ENCODE measurements at places on chromosomes 6 and 20.

DNA sequence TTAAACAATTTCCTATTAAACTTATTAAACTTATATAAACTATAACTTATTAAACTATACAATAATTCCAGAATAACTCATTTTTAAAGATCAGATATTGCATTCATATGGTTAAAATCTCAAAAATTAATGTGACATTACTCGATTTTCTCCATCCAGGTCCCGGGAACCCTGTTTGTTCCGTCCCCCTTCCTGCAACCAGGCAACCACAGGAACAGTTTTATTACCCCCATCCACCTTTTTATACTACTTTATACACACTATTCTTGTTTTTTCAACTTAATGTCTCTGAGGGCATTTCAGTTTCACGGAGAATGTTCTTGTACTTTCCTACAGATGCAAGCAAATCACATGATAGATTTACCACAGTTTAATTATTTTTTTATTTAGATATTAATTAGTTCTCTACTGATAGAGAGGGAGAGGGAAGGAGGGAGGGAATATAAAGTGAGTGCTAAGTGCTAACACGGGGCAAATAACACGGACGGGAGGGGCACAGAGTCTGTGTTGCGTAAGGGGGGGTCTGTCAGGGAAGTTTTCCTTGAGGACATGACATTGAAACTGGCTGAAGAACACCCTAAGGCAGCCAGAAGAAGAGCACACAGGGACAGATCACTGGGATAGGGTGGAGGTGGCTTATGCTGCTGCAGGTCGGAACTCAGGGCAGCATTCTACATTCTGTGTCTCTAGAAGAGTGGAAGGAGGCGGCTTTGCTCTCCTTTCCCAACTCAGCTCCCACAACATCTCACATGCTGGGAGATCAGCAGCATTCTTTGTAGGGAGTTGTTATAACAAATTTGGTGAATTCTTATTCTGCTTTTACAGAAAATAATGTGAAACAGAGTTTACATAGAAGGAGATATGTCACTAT lies 225.2 kb downstream of the FOXC1 start:
- no peak for DNase-seq

DNA sequence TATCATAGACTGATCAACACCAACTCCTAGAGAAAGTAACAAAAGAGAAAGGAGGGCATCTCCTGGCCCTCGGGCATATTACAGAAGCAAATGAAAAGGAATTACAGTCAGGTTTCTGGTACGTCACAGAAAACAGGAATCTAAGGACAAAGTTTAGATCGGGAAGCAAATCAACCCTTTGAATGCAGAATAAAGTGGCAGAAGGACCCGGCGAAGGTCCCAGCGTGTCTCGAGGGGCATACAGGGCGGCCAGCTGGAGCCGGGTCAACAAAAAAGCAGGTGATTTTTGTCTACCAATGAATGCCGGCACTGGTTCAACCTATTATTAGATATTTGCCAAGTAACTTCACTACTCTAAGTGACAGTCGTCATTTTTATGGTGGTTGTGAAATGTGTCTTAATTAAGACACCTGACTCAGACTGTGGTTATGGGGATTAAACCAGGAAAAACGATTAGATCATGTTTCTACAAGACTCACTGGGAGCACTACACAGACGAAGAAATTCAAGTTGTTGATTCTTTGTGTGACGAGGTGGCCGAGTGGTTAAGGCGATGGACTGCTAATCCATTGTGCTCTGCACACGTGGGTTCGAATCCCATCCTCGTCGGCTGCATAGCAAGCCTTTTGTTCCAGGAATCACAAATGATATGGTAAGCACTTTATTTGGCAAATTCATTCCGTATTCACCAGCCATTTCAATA lies 12.4 kb upstream of the ZSCAN9 start:
- no peak for DNase-seq

DNA sequence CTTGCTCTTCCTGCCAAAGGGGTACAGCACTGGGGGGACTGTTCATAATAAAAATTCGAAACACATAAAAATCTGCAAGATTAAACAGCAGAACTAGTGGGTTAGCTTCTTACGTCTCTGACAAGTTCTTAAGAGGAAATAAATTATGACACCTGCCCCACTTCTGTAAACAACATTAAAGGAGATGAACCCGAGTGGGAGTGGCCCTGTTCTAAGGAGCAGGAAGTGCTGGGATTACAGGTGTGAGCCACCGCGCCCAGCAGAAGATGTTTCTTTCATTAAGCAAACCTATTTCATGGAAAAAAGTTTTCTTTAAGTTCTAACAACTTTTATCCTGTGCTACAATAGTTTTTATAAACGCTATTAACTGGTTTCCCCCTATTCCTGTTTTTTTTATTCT lies 24.6 kb downstream of the USP45 start:
- no peak for DNase-seq

DNA sequence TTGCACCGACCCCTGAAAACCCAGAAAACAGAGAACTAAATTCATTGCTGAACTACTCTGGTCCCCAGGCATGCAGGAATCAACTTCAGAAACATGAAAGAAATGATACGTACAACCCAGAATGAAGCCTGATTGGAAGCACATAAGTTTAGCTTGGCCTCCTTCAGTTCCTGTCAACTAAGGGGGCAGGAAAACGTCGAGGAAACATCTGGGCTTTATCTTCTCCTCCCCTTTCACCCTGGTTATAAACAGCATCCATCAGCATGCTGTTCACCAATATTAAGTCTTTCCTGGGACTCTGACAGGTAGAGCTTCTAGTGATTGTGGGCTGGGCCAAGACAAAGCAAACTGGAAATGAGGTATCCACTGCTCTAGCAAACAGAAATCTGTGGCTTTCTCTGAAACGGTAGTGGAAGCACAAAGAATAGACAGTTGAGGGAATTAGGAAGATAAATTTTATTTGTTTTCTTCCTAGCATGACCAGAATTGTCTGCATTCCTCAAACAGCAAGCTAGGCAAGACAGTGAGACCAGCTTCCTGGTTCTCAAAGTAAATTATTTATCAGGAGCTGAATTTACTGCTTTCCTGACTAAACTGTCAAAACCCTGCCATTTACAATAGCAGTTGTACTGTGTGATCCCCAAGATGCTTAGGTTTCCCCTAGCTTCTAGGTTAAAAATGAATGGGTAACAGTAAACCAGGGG lies 134.4 kb downstream of the PTPRT start:
- DNase-seq, result no peak

DNA sequence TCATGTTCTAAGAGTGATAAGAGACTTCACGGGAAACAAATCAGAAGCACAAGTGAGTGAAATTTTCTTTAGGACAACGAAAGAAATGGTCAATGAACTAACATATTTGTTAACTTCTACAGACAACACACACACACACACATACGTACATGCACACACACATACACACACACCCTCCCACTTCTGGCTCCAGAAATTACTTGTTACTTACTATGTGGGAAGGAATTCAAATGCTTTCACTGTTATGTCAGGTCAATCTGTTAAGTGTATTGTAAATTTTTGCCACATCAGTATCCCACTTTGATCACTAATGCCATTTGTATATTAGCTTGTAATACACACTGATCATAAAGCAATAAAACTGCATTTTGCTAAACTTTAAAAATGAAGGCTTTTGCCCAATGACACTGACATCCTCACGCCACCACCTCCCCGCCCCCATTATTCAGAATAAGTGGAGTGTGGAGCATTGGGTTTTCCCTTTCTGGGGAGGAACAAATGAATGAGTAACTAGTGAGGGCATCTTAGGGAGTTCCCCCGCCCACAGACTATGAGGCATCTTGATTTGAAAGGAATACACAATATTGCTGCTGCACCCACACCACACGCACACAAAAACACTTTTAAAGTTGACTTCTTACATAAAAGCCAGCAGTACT lies 76.2 kb downstream of the ATXN1 start:
- peak; percentile 62 for DNase-seq

GRCh38 chr6:84688141-84688873 lies 76.1 kb downstream of the TBX18 start:
- no peak for DNase-seq

DNA sequence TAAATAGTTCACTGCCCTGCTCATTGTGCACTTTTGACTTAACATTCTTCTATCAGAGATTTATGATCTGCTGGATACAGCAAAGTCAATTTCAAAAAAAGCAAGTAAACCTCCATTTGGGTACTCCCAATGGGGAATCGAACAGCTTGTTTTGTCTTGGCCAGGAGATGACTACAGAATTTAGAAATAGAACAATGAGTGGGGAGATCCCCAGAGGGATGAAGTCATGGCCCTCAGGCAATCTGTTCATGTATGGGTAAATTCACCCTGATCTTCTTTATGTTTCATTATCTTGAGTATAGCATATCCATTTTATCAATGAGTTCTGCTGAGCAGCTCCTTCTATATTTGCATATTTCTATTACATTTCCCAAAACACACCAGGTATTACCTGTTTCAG lies 1681.9 kb downstream of the HACE1 start:
- no peak for DNase-seq

DNA sequence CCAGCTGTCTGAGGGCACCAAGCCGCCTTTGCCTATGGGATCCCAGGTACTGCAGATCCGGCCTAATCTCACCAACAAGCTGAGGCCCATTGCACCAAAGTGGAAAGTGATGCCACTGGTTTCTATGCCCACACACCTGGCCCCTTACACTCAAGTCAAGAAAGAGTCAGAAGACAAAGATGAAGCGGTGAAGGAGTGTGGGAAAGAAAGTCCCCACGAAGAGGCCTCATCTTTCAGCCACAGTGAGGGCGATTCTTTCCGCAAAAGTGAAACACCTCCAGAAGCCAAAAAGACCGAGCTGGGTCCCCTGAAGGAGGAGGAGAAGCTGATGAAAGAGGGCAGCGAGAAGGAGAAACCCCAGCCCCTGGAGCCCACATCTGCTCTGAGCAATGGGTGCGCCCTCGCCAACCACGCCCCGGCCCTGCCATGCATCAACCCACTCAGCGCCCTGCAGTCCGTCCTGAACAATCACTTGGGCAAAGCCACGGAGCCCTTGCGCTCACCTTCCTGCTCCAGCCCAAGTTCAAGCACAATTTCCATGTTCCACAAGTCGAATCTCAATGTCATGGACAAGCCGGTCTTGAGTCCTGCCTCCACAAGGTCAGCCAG lies 283.0 kb downstream of the TSHZ2 start:
- DNase-seq, result no peak

DNA sequence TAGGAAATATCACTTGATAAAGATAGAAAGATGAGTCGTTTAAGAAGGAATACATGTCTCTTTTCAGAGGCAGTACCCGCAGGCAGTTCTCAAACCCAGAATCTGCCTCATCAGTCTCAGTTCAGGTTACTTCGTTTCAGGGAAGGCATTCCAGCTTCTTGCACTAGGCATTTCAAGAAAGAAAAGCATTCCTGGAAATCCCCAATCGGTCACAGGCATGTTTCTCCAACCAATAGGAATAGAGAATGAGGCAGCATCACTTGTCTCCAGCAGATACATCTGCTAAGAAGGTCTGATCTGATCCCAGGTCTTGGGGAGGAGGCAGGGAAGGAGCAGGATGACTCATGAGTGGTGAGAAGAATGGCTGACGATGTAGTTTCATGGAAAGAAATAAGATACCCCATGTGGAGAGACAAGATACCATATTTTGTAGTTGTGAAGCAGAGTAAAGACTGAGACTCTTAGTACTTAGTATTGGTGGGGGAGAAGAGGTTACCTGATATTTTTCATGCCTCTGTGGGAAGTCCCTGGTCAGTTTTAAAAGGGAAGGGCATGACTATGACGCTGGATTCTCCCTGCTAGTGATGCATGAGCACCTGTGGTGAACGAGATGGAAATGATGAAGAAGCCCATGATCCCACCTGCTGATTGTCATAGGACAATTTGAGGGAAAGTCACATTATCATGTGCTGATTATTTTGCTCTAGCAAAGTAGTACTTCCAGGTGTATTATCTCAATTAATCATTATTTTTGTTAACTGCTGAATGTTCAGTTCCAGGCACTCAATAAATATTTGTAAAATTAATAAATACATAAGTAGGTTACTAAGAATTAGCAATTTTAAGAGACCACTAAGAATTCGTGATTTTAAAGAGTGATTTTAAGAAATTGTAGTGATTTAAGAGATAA lies 20.3 kb upstream of the HLA-DRB1 start:
- no peak for DNase-seq

GRCh38 chr6:31446481-31446880 lies 43.1 kb downstream of the MICA start:
- DNase-seq, result no peak

DNA sequence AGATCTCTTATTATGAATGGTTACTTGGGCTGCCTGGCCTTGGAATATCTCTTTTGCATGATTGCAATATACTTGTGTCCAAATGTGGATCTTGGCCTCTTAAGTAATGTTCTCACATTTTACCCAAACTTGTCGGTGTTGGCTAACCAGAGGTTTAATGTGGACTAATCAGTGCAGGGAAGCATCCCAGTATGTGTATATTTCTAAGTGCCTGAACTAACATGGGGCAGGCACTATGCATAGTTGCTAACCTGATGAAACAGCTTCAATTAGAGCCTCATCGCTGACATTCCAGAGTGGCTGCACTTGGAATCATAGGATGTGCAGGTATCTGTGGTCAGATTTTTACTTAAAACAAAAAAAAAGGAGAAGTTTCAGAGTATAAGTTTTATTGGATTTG lies 160.0 kb downstream of the PDE7B start:
- no peak for DNase-seq

DNA sequence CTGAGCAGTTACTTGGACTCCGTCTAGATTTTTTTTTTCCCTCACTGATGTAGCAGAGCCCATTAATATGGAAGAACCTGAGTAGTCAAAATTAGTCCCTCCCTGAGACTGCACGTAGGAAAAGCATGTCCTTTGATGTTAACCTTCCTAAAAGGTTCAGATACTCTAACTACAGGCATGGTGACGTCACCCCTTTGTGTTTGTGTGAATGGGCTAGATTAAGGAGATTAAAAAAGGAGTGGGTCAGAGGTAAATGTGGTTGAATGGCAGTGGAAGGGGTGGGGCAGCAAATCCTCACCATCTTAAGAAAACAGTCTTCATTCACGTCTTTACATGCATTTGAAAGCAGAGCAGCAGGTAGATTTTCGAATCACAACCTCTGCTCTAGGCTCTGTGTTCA lies 521.1 kb downstream of the TFAP2B start:
- DNase-seq, result no peak

GRCh38 chr20:4141291-4142240 lies 126.2 kb upstream of the RNF24 start:
- DNase-seq, result no peak

DNA sequence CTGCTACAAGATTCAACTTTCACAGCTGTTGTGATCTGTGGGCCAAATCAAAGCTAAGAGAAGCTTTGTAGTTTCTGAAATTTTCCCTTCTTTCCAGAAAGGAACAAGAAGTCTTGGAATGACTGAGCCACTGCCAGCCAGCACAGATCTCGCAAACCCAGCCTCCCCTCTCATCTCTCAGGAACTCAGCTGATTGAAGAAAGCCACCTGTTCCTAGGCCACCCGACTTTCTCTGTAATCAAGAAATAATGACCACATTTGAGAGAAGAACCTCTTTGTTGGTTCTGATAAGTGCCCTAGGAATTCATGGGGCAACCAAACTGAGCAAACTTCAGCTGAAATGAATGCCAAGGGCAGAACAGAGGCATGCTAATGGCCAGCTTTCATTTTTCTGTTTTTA lies 61.7 kb downstream of the HDGFL1 start:
- no peak for DNase-seq

- no peak for DNase-seq
These were observed 95.5 kb downstream of the PREX1 start for GRCh38 chr20:48732081-48732829.

- DNase-seq, result no peak
These were observed 62.9 kb downstream of the SCAND1 start for GRCh38 chr20:35891375-35891774.

Measured in stimulated activated CD8-positive, alpha-beta memory T cell treated with anti-CD3 and anti-CD28 coated beads, Interleukin-12 subunit alpha, Interleukin-12 subunit beta, amount 100 ng/mL, for 1 hour (primary cell).